K562 (cell line): ENCODE measurements at places on chromosomes 7 and 10. TPM values are rescaled to one million over a fixed set of nuclear protein-coding genes. Genes with fewer than 3 reads are reported as not detected.

URGCP gene
- total RNA-seq, result 15.6 and 18.7 TPM in 2 replicates

PLPP4 gene
- total RNA-seq, result not detected in 2 replicates

FAM13C gene
- not detected in 2 replicates for total RNA-seq

OR6V1 gene
- total RNA-seq, result not detected in 2 replicates

UNC5B gene
- 7.6 and 8.4 TPM in 2 replicates for total RNA-seq

FGL2 gene
- 0.11 TPM in 1 of 2 replicates, not detected in the other for total RNA-seq

GPR26 gene
- not detected in 2 replicates for total RNA-seq

PPP1R17 gene
- not detected in 2 replicates for total RNA-seq

TCERG1L gene
- total RNA-seq, result not detected in 2 replicates

SNX13 gene
- 25.3 and 25.7 TPM in 2 replicates for total RNA-seq

CTNNA3 gene
- total RNA-seq, result not detected in 2 replicates

MSMB gene
- not detected in 2 replicates for total RNA-seq

MEST gene
- total RNA-seq, result 0.62 and 1.0 TPM in 2 replicates
